ENCODE measurements at places on chromosomes 12 and 14.

DNA sequence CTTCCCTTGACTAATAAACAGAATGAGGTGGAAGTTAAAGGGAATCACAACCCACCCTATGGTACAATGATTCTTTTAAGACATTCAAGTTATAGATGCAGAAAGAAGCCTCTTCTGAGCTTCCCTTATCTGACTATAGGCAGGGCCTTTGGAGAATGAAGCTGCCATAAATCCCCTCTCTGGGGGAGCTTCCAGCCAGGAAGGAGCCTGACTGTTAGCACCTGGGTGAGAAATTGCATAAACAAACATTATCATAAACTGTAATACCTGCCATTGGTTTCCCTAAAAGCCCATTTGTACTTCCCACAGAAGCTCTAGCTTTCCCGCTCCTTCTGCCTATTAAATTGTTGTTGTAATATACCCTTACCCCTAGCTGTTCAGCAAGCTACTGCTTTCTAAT lies 81.3 kb upstream of the RESF1 start:
- no peak for DNase-seq

- no peak for DNase-seq
Measured at GRCh38 chr14:81447021-81447764, 47.1 kb upstream of the STON2 start.

GRCh38 chr14:60064491-60065072 lies 27.1 kb upstream of the PCNX4 start:
- no peak for DNase-seq

- DNase-seq = no peak
Measured at GRCh38 chr12:64186789-64187188, 35.3 kb downstream of the KICS2 start.

DNA sequence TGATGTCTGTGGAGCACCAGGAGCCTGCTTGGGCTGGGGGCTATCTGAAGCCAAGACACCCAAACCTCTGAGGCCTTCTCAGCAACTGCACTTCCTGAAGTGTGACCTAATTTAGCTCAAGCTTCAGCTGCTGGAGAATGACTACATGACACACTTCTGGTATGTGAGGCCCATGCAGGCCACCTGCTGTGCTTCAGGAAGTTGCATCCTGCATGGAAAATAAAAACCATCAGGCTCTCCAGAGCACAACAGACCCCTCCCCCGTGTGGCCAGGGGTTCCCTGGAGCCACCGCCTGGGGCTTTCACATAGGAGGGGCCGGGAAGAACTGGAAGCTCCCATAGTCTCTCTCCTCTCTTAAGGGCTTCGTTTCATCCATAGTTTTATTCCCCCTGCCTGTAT lies 217.7 kb downstream of the SLC15A4 start:
- DNase-seq = no peak

DNA sequence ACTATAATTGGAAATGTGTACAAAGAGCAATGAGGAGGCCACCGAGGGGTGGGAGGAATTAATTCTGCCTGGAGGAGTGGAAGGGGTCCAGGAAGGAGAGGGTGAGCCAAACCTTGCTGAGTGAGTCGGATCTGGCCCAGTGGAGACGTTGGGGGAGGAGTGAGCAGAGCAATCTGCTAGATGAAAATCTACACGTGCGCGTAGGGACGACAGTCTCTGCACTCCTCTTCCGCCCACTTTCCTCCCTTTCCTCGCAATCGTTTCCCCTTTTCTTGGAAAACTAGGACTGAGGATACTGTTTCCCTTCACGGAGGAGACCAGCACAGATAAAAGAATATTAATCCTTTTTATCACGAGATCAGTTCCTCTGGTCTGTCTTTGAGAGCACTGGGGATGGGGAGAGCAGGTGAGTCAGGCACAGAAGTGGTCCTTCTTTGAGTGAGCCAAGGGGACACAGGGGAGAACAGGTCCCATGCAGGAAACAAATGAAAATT lies 2.9 kb upstream of the NAB2 start:
- DNase-seq = no peak

GRCh38 chr12:76908303-76909017 lies 29.6 kb upstream of the CSRP2 start:
- DNase-seq = no peak

GRCh38 chr12:25034676-25035075 lies 85.8 kb upstream of the BCAT1 start:
- DNase-seq = no peak

DNA sequence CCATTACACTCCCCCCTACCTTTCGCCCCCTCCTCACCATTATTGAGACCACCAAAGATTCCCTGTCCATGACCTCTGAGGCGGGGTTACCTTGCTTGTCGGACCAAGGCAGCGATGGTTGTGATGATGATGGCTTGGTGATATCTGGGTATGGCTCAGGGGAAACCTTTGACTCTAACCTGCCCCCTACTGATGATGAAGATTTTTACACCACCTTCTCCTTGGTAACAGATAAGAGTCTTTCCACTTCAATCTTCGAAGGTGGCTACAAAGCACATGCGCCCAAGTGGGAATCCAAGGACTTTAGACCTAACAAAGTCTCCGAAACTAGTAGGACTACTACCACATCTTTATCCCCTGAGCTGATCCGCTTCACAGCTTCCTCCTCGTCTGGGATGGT lies 350.2 kb downstream of the DIO2 start:
- DNase-seq = no peak

- no peak for DNase-seq
Measured at GRCh38 chr14:29545714-29546113, 381.9 kb downstream of the PRKD1 start.

DNA sequence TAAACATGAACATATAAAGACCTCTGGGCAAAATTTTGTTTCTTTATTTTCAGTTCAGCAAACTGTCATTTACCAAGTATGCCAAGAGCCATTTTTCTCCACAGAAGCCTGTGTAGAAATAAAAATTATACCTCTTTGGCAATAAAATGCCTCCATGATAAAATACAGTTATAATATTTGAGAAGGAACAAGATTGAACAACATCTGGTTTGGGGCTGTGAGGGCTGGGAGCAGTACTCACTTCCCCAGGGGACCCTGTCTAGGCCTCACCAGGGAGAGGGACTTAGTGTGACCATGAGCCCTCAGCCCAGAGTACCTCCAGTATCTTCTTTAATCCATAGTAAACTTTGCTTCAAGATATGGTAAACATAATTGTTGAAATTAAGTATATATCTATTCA lies 65.1 kb downstream of the DAAM1 start:
- no peak for DNase-seq

DNA sequence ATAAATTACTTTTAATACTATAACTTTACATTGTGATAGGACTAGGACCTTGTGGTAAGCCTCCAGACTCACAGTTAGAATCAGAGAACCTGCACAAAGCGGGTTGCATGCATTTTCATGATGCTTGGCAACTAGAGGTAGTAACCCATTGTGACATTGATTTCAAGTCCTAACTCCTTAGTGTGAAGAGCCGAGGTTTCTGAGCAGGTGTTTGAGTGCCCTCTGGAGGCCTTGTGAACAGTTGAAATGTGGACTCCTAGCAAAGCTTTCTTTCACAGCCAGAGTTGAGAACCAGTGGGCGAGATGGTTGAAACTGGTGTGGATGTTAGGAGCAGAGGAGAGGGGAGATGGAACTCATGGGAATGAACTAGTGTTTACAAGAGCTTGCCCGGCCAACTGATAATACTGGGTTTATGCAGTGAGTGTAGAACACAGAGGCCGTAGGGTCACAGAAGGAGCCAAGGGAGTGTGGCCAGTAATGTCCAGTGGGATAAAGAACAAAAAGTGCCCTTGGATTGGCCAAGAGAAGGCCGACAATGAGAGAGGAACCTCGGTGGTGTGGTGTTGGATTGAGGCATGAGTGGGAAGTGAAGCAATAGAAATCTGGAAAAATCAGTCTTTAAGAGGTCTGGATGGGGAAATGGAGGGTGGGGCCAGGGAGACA lies 10.9 kb downstream of the ZNF664 start:
- no peak for DNase-seq

- no peak for DNase-seq
Measured at GRCh38 chr12:67386869-67387565, 117.9 kb downstream of the CAND1 start.

DNA sequence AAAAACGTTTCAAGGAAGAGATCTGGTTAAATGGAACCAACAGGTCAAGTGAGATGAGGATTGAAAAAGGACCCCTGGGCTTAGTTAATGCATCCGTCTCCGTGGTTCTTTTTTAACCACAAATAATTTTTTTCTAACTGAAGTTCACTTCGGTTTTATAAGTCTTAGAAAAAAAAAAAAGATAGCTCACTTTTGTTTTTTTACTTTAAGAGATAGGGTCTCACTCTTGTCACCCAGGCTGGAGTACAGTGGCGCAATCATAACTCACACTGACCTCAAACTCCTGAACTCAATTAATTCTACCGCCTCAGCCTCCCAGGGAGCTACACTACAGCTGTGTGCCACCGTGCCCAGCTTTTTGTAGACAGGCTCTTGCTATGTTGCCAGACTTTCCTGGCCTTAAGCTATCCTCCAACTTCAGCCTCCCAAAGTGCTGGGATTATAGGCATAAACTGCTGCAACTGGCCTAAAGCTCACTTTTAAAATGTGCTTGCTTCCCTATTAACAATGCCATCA lies 11.8 kb downstream of the HNRNPC start:
- no peak for DNase-seq

DNA sequence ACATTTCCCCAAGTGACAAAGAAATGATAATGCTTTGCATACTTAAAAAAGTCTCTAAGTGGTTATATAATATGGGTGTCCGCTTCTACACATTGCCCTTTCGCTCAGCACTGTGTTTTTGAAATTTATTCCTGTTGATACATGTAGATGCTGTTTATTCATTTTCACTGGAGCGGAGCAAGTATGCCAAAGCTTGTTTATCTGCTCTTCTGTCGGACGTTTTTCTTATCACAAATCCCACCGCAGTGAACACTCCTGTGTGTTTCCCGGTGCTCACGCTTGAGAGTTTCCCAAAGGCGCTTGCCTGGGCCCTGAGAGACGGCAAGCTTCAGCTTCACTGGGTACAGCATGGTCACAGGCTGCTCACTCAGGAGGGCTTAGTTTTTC lies 50.2 kb downstream of the TPCN1 start:
- DNase-seq = no peak

DNA sequence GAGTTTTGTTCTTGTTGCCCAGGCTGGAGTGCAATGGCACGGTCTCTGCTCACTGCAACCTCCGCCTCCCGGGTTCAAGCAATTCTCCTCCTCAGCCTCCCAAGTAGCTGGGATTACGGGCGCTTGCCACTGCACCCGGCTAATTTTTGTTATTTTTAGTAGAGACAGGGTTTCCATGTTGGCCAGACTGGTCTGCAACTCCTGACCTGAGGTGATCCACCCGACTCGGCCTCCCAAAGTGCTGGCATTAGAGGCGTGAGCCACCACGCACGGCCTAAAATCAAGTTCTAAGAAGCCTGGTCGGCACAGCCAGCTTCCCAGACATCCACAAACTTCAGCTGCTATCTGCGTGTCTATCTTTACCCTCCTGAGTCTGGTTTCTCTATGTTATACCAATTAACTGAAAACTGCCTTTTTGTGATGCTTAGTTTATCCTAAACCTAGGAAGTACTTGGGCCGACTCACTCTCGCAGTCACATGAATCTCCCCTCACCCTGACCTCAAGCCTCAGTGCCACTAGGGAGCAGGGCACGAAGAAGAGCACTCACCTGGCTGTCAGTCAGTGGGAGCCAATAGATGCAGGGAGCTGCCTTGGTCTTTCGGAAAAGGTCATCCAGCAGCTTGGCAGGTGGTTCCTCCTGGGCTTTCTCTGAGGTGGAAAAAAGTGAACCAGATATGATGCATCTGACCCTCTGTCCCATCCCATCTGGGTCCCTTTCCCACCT lies 3.4 kb upstream of the CDH24 start:
- DNase-seq = no peak

- DNase-seq = no peak
Measured at GRCh38 chr14:100871234-100872186, 32.0 kb downstream of the RTL1 start.

DNA sequence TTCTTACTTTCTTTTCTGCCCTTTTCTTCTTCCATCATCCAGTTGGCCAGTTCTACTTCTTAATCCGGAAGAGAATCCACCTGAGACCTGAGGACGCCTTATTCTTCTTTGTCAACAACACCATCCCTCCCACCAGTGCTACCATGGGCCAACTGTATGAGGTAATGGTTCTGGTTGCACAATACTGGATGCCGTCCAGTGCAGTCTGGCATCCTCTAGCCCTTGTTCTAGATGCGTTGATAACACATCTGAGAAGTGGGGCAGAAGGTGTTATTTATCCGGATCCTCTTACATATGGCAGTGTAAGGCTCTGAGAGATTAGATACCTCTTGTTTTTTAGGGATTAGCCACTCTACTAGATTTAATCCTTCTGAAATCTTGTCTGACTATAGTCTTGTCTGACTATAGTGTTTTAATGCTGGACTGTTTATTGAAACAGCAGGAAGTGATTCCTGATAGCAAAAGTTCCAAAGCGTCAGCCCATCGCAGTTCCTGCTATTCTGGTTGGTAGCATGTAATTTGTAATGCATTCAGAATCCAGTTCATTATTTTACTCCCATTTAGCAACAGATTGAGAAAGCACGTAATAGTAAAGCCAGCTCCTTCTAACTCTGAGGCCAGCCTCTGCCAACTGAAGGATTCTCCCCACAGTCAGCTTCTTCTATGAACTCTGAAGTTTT lies 7.9 kb downstream of the GABARAPL1 start:
- DNase-seq = no peak

DNA sequence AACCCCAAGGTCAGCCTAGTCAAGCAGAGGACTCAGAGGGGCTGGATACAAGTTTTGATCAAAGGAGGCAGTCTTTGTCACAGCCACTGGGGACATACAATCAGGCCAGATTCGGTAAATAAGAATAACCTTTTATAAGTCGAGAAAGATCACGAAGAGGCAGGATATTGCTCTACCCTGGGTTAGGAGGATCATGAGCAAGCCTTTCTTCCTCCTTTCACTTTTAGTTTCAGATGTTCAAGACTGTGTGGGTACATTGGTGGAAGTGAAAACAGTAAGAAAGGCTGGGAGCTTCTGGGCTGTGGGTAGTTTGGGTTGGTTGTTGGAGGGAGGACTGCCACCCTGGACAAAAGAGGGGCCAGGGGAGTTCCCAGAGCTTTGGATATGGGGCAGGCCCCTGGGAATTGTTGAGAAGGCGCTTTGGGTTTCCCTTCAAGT lies 127.7 kb downstream of the SNAPC1 start:
- no peak for DNase-seq

- DNase-seq = no peak
Measured at GRCh38 chr12:13379531-13380188, 183.1 kb downstream of the EMP1 start.

- DNase-seq = no peak
Measured at GRCh38 chr14:34439090-34439489, 22.9 kb downstream of the SPTSSA start.

DNA sequence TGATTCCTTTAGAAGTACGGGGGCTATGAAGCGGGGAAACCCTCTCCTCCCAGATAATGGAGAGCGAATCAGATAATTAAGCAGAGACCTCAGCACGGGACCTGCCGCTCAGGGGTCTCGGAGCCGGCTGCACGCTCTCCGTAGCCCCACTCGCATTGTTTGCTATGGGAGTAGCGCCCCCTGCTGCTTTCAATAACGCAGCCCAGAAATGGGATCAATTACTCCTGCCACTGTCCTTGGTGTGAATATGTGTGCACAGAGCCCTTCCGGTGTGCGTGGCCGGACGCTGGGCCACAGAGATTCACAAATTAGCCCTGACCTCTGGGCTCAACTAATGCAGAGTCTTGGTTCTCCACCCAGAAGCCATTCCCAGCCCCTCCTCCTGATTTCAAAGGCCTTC lies 76.4 kb upstream of the TMEM132C start:
- DNase-seq = peak; percentile 67
